Right forelimb (tissue), 1 donor: ENCODE measurements at places on chromosomes 11 and 22.

GRCh38 chr11:12529041-12529440 lies 145.2 kb upstream of the TEAD1 start:
- no peak for DNase-seq

DNA sequence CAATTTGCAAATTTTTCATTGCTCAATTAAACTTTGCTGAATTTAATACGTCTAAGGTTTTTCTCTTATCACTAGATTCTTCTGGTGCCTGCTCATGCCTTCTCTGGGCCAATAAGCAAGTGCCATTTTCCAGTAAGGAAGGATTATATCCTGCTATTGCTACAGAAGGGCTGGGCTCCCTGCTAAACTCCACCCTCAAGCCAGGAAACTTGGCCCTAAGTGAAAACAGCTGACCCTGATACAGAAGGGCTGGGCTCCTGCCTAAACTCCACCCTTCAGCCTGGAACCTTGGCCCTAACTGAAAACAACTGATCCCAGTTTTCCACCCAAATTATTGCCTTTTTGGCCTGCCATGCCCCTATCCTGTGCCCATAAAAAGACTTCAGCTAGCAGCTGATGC lies 385.3 kb downstream of the DYNC2H1 start:
- DNase-seq: no peak

GRCh38 chr22:41369424-41369745 lies 12.4 kb upstream of the TEF start:
- no peak for DNase-seq

DNA sequence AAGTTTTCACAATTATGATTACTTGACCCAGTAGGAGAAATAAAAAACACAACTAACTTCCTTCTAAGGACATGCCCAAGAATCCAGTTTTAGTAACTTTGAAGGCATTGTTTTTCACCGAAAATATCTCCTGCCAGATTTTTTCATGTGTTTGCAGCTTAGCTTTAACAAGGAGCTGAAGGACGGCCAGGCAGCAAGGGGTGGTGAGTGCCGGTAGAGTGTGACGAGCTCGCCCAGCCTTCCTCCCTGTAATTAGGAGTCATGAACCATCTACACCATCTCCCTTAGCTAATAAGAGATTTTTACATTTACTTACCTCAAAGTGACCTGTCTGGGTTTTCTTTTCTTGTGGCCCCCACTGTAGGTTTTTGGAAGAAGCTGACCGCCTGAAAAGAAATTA lies 72.0 kb downstream of the BMAL1 start:
- DNase-seq: no peak

DNA sequence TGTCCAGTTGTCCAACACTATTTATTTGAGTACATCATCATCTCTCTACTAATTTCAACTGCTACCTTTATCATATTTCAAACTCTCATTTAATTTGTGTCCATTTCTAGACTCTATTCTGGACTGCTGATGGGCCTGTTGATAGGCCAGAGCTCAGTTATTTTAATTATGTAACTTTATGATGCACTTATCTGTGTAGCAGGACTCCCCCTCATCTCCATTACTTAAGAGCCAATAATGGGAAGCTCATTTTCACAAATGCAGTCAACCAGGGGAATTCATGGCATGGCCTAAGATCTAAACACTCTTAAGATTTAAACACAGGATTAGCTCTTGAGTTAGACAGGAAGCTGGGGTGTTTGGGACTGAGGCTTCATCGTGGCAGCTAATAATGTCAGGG lies 21.4 kb downstream of the KCNQ1OT1 start:
- no peak for DNase-seq

GRCh38 chr11:26043665-26044064 lies 288.3 kb upstream of the ANO3 start:
- DNase-seq: no peak

GRCh38 chr11:17369094-17369493 lies 17.5 kb downstream of the NCR3LG1 start:
- DNase-seq: no peak

- DNase-seq: no peak
Observed at GRCh38 chr11:102330231-102330630, 12.9 kb downstream of the BIRC3 start.

DNA sequence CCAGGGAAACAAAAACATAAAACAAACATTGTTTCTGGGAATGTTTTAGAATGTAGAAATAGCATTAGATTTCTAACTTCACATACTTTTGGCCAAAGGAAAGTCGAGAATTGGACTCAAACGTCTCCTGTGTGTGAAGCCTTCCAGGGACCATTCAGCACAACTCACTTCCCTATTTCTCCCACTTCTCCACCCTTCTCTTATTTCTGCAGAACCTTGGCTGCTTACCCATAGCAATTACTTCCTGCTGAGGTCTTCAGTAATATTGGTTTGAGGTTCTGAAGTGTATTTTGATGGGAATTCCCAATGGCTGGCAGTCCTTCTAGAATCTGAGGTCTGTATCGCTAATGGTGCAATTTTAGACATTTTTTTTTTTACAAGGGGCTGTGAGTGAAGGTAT lies 158.3 kb upstream of the SNX19 start:
- no peak for DNase-seq

GRCh38 chr22:27574002-27574366 lies 227.6 kb downstream of the MN1 start:
- no peak for DNase-seq

DNA sequence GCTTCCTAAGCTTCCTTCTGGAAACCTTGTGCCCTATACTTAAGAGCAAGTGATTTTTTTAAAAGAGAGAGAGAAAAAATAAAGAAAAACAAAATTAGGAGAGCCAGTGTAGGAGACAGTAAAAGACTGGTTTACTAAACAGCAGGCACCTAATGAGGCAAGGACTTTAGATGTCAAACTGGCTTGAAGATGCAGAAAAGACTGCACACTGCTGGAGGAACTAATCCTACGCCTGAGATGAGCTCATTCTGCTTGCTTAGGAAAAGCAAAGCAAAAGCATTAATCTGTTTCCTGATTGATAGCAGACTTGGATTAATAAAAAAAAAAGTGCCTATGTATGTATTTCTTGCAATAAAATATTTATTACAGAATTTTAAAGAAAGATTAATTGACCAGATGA lies 113.6 kb upstream of the SEZ6L start:
- DNase-seq: no peak

GRCh38 chr11:489610-490185 lies 17.3 kb downstream of the RNH1 start:
- DNase-seq: no peak

- no peak for DNase-seq
Observed at GRCh38 chr22:33380789-33381530, 322.8 kb upstream of the SYN3 start.
